NCI-H524 treated with DMSO at 0.1 percent for 48 hours (cell line): ENCODE measurements at places on chromosomes 2 and 18.

DNA sequence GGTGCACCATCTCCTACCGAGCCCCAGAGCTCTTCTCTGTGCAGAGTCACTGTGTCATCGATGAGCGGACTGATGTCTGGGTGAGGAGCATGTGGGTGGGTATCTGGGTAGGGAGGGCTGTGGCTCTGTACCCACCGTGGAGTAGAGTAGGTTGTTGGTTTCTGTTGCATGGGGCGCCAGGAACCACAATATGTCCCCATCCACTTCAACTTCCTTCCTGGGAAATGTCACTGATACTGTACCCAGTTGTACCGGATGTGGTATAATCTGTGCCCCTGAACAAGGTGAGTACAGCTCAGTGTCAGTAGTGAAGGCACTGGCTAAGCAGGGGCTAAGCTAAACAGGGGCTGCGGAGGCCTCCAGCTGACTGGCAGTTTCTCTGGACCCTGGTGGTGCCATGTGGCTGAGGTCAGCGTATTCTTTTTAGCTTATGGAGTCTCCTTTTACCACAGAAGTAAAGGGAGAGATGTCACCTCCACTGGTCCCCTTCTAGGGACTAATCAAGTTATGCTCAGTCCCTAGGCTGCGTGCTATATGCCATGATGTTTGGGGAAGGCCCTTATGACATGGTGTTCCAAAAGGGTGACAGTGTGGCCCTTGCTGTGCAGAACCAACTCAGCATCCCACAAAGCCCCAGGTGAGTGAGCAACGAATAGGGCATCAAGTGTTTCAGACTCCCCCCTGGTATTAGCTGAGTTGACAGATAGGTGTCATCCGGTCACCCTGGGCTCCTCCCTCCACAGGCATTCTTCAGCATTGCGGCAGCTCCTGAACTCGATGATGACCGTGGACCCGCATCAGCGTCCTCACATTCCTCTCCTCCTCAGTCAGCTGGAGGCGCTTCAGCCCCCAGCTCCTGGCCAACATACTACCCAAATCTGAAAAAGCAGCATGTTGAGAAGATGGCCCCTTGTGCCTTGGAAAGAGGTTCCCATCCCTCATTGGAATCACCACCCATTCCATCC lies 2.7 kb downstream of the STK16 start:
- DNase-seq: no peak

- no peak for DNase-seq
These were observed 65.4 kb downstream of the INPP5D start for GRCh38 chr2:233125455-233126065.

DNA sequence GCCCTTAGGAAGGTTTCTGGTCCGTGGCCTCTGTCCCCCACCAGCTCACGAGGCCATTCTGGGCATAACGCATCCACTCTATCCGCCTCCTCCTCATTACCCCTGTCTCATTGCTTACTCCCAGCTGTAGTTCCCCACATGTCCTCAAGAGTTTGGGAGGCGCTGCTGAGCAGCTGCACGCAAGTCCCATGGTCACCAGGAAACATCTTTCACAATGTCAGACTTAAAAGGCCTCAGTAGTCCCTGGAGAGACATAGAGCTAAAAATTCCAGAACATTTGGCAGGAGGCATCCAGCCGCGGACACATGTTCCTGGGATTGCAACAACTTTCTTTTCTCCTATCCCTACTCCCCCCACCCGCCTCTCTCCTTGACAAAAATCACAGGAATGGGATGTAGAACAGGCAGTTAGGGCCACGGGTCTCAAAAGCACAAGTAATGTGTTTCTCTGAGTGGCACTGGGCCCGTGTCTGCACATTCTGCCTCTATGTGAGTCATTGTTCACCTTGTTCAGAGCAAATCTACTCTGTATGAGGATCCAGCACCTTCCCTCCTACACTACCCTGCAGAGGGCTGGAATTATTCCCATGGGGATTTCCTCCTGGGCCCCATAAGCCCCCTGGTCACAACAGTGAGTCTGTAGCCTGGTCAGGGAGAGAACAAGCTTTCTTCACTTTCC lies 8.1 kb downstream of the LBH start:
- no peak for DNase-seq

GRCh38 chr2:101360232-101360631 lies 27.1 kb downstream of the CREG2 start:
- DNase-seq: no peak

DNA sequence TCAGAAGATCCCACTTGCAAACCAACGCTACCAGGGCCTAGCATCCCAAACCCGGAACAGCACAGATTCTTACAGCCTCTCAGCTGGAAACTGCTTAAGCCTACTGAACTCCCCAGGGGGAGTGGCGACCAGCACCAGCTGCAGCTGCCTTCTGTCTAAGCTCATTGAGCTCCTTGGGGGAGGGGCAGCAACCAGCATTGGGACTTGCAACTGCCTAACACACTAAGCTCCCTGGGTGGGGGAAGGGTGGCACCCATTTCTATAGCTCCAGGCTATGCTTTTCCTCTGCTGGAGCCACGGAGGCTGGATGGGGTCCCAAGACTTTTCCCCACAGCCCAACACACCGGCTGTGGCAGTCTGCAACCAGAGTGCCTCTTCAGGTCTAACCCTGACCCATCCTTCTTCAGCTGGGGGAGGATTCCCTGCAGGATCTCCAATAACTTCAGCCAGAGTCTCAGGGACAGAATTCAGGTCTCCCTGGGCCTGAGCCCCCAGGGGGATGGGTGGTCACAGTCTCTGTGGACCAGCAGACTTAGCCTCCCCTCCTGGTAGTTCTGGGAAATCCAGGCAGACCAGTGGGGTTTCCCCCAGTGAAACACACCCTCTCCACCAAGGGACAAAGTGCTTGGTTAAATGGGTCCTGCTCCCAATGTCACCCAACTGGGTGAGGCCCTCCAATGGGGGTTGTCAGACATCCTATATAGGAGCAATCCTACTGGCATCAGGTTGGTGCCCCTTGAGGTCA lies 45.9 kb upstream of the ITGA4 start:
- DNase-seq: peak; percentile 91
